Ureter (tissue), 1 donor: ENCODE measurements at places on chromosomes 2 and 18. TPM values are rescaled to one million over a fixed set of nuclear protein-coding genes. Genes with fewer than 3 reads are reported as not detected.

DNA sequence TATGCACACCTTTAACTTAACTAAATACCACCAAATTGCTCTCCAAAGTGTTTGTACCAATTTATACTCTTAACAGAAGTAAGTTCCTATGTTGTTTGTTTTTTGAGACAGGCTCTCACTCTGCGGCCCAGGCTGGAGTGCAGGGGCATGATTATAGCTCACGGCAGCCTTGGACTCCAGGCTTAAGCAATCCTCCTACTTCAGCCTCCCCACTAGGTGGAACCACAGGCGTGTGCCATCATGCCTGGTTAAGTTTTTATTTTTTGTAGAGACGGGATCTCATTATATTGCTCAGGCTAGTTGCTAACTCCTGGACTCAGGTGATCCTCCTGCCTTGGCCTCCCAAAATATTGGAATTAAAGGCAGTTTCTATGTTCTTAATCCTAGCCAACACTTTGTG lies 13.1 kb upstream of the NAB1 start:
- no peak for DNase-seq

- no peak for DNase-seq
Measured at GRCh38 chr18:8776013-8776943, 70.9 kb downstream of the MTCL1 start.

DNA sequence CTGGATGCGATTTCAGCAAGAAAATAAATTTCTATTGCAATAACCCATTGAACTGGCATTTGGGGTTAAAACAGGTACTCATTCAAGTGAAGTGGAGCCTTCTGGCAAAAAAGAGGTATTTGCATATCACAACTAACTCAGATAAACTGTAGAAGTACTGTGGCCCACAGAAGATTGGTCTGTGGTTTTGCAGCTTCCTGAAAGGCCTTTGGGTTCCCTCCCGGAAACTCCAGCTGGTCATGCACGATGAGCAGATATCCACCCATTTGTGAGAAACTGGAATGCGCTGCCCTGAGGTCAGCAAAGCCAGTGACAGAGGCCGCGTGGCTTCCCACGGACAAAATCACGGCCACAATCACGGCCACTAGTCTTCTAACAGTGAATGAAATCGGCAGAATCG lies 106.3 kb downstream of the EPHA4 start:
- DNase-seq: no peak

The RAMP1 gene
- 49.0 TPM for total RNA-seq

The ZNF397 gene
- 38.6 TPM for total RNA-seq

The TWIST2 gene
- 12.9 TPM for total RNA-seq

GRCh38 chr18:23143016-23143814 lies 7.9 kb downstream of the CABLES1 start:
- peak; percentile 59 for DNase-seq

The ACSL3 gene
- 124 TPM for total RNA-seq
